ENCODE measurements at places on chromosomes 2 and 18. TPM values are rescaled to one million over a fixed set of nuclear protein-coding genes. Genes with fewer than 3 reads are reported as not detected.
A peak's percentile ranks its signal among the peaks of the same experiment; 100 is the strongest.

The TLX2 gene
- total RNA-seq: not detected

The SMYD5 gene
- total RNA-seq: 19.7 TPM

The SOWAHC gene
- total RNA-seq: 4.8 TPM

The LRATD1 gene
- 0.28 TPM for total RNA-seq

The KCNE4 gene
- 8.3 TPM for total RNA-seq

- peaks cover 6% of the 10 kb centered on the region for H3K4me1 ChIP-seq
- no peak overlapping the region for H3K4me3 ChIP-seq
- H3K36me3 ChIP-seq: peaks cover 2% of the 10 kb centered on the region
- H3K27ac ChIP-seq: no peak overlapping the region
- H3K27me3 ChIP-seq: no peaks in the 10 kb centered on the region
Measured at GRCh38 chr2:46737577-46737976, 178.0 kb downstream of the MCFD2 start.

- DNase-seq: peak; percentile 94
- peak overlapping the region; percentile 6 for H3K27ac ChIP-seq
- no peaks in the 10 kb centered on the region for H3K27me3 ChIP-seq
Measured at GRCh38 chr2:102114290-102114721, 28.2 kb upstream of the IL1R1 start.

DNA sequence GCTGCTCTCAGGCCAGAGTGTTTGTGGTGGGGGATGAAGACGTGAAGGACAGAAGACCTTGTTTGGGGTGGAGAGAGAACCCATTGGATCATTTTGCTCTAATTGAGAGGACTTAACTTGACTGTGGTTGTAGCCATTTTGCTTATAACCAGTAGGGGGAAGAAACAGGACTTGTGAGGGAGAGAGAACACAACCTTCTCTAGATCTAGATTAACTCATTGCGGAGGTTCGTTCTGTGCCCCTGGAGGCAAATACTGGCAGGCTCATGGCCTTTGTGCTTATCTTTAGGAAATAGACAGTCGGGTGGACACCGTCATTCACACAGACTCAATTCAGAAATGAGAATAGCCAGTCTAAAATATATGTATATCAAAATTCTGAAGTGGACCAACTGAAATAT lies 147.0 kb upstream of the LHCGR start:
- no peaks in the 10 kb centered on the region for H3K36me3 ChIP-seq
- no peak overlapping the region for H3K4me3 ChIP-seq
- no peak overlapping the region for H3K27ac ChIP-seq

DNA sequence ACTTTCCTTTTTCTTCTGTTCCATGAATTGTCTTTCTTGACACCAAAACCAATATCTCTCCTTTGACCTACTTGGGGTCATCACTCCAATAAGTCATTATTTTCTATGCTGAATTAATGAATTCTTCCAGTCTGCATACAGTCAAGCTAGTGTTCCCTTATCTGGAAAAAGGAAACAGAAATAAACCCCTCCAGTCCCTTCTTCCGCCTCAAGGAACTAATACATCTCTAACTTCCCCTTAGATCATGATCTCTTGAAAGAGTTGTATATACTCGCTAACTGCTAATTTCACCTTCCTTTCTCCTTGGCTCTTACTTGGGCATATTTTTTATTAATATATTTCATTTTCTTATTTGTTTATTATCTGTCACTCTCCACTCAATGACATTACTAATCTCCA lies 7.3 kb upstream of the ARHGAP15 start:
- H3K36me3 ChIP-seq: no peaks in the 10 kb centered on the region
- no peak for DNase-seq
- H3K27ac ChIP-seq: no peak overlapping the region
- no peak overlapping the region for H3K4me3 ChIP-seq

DNA sequence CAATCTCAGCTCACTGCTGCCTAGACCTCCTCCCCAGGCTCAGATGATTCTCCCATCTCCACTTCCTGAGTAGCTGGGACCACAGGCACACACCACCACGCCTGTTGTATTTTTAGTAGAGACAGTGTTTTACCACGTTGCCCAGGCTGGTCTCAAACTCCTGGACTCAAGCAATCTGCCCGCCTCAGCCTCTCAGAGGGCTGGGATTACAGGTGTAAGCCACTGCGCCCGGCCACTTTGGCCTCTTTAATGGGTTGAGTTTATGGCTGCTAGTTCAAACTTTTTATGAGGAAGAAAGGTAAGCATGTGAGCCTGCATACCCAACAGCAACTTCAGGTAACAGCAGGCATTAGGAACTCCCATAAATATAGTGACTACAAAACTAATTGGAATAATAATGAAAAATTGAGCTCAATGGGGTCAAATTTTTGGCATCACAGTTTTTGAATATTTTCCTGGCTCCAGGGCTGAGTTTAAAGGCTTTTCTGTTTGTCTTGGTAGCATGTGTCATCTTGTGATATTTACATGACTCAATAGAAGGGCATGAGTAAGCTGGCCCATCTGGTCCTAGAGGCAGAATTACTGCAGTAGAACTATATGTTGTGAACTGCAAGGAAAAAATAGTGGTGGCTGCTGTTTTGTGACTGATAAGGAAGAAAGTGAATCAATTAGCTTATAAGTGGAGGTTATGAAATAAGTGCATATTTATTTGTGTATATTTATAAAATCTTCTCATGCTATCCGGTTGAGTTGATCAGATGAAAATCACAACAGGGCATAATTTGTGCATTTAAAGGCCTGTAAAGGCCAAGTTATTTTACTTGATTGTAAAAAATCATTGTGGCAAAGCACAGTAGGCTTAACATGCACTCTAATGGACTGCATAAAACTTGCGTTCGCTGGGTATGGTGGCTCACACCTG lies 24.8 kb downstream of the GALM start:
- peaks cover 20% of the 10 kb centered on the region for H3K4me1 ChIP-seq
- no peak overlapping the region for H3K4me3 ChIP-seq
- H3K27me3 ChIP-seq: no peaks in the 10 kb centered on the region
- peak overlapping the region; percentile 97 for H3K27ac ChIP-seq

GRCh38 chr18:24506175-24506574 lies 45.7 kb downstream of the HRH4 start:
- H3K4me3 ChIP-seq: no peak overlapping the region
- H3K36me3 ChIP-seq: no peaks in the 10 kb centered on the region
- no peak for DNase-seq
- H3K27ac ChIP-seq: no peak overlapping the region
- H3K27me3 ChIP-seq: peaks cover 7% of the 10 kb centered on the region
